ENCODE measurements at places on chromosomes 7 and 10.

DNA sequence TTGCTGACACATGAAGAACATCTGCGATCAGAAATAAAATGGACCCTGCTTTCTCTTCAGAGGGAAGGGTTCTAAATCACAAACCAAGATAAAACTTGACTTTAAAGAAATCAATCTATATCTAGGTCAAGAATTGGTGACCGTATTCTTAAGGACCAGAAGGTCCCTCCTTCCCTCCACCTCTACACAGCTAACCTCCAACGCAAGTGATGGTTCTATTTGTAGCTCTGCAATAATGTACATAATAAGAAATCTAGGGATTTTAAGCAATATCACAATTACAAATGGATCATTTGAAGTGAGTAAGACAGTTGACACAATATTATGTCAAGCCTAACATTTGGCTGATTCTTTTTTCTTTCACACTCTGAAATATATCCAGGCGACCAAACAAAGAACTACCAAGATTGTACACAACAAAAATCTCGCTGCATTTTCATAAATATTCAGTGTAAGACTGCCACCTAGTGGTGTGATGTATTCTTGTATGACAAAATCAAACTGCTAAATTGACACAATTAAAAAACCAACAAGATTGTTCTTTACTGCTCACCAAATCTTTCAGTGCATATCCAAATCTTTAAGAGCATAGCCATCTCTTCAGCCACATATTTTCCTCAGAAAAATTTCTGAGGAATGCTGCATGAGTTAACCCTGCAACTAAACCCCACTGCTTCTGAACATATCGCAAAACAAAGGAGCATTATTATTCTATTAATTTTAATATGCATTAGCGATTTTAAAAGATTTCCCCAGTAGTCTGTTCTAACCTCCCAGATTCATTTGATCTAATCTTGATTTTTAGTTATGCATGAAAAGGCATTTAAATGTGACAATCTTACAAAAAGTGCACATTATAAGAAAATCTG is 44.5 kb downstream of the ICA1 start:
- peak; percentile 88 for DNase-seq

DNA sequence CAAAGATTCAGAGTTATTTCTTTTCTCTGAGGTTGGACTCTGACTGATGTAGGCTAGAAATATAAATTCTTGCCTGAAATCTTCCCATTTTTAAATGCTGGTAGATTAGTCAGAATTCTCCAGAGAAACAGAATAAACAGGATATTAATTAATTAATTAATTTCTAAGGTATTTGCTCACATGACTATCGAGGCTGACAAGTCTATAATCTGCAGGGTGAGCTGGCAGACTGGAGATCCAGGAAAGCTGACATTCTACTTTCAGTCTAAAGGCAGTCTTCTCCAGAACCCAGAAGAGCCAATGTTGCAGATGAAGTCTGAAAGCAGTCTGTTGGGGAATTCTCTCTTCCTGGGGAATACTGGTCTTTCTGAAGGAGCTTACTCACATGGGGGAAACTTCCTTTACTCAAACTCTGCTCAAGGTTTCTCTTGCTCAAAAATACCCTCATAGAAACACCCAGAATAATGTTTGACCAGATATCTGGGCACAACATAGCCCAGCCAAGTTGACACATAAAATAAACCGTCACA is 189.7 kb downstream of the KIF20B start:
- no peak for DNase-seq

DNA sequence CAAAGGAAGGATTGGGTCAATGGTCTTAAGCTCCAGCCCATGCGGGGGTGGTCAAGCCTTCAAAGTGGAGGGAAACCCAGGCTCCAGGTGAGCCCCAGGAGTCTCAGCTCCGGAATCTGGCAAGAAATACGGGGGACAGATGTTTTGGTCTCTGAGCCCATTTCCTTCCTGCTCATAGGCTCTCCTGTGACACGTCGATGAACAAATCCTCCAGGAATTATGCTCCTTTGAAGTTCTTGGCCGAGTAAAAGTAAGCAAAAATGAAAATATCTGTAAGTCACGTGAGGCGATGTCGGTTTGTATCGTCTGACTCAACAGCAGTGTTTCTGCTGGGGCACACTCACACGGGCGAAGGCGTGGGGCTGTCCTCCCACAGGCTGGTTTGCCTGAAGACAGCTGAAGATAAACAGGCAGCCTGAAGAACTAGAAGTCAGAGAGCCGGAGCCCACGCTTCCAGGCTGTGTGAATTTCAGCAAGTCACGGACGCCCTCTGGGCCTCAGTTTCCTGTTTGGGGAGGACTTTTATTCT is 52.6 kb upstream of the SMNDC1 start:
- no peak for DNase-seq

- no peak for DNase-seq
Observed at GRCh38 chr7:17069146-17069545, 187.4 kb upstream of the AGR3 start.

DNA sequence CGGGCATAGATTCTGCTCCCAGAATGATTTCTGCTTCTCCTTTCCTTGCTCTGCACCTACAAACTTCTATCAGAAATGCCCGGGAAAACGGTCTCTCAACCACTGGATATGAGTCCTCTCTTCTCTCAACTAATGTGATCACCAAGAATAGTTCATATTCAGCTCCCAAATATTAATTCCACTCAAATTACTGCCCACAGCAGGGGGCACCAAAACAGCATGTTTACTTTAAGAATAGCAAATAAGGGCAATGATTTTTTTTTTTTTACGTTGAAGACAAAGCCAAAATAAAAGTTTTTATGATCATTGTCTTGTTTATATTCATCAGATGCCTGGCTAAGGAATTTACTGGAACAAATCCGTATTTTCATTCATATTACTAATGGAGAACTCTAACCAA is 94.9 kb upstream of the PRSS1 start:
- DNase-seq = peak; percentile 4

GRCh38 chr7:124790645-124791044 is 25.1 kb upstream of the GPR37 start:
- no peak for DNase-seq

All from NCI-H1105 treated with DMSO at 0.1 percent for 48 hours (cell line).